Amniotic stem cell (primary cell): ENCODE measurements at places on chromosomes 1 and 21.

GRCh38 chr1:53369761-53370160 is 41.9 kb upstream of the LRP8 start:
- DNase-seq, result no peak

GRCh38 chr1:25451908-25452307 is 21.2 kb downstream of the MACO1 start:
- DNase-seq, result no peak

GRCh38 chr1:107135463-107135862 is 5.4 kb upstream of the NTNG1 start:
- no peak for DNase-seq

- no peak for DNase-seq
Observed at GRCh38 chr1:34696230-34696629, 58.6 kb upstream of the GJB5 start.

- DNase-seq, result no peak
Observed at GRCh38 chr1:1758692-1759455, 19.4 kb downstream of the NADK start.

DNA sequence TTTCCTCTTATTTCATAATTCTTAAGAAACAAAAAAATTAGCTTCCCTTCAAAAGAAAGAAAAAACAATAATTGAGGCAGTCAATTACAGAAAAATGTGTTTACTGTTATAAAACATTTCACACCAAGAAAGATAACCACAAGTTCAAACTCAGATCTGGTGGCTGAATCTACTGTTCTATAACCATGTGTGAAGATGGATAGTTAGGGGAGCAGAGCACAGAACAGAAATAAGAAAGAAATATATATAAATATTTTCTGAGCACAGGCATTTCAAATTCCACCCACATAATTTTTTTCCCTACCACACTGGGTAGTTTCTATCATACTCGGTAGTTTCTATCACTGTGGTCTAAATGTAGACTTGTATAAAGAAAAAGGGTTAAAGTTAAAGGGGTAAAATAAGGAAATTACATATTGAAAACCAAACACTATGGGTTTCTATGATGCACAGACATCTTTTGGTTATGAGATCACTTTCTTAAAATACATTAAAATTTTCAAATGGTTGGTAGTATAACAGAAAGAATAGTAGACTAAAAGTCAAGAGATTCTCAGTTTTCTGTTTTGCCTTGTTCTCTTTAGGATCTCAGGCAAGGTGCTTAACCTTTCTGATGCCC is 10.8 kb downstream of the LYST start:
- DNase-seq, result no peak

- no peak for DNase-seq
Observed at GRCh38 chr1:12129624-12130023, 37.2 kb upstream of the TNFRSF1B start.

DNA sequence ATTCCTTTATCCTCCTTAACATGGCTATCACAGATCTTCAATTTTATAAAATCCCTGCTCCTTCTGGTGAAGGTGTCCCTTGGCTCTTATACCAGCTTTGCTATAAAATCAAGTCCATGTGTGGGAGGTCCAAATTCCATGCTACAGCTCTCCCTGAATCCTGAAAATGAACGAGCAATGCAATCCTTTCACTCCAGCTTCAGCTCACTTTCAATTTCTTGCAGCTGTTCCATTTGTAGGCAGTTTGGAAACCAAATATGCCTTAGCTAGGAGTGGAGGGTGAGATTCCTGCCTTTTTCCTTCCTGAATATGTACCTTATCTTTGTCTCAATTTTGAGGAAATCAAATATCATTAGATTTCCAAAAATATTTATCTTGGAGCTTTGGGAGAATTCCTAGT is 402.6 kb downstream of the TTLL7 start:
- DNase-seq, result no peak
